ENCODE measurements at places on chromosomes 1 and 21.

DNA sequence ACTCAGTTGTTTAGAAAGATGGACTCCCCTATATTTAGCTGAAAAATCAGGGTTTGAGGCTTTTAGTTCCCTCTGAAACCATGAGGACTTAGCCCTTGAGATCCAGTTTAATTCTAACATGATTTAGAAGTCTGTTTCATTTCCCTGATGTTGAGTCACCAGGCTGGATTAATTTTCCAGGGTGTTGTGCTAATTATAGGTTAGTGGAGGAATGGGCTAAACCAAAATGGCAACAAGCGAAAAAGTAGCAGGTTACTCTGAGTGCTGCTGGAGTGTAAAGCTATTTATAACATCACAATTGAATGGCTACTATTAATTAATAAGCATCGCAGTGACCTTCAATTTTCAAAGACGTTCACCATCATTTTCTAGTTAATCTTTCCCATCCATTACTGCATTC is 15.5 kb upstream of the USP24 start:
- no peak for DNase-seq

- DNase-seq: no peak
These were observed 12.6 kb upstream of the TNFRSF14 start for GRCh38 chr1:2543543-2544092.

DNA sequence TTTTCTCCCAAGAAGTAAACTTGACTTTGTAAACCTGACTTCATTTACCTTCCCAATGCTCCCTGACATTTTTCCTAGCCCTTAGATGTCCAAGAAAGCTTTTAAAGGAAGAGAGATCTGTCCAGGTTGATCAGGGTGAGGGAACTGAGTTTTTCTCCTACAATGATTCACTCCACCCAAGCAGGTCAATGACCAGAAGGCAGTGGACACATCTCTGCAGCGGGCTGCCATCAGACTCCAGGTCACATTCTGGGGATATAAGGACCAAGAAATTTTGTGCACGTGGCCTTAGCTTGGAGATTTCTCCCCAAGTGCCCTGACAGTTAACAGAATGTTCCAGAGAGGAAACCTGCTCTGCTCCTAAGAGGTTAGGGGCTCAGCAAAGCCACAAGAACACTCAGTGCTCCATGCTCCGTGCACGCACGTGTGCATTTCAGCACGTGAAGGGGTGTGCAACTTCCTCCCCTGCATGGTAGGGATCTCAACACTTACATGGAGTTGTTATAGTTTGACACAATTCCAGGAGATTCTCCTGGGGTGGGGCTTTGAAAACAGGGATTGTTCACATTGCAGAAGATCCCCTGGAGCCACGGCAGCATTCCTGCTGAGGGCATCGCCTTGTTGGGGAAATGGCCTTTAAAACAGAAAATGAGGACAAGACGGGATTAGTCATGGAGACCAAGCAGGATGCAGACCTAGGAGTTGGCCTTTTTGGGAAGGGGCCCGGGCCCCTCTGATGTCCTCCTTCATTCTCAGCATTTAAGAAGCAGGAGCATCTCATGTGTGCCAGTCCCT is 9.8 kb downstream of the ABCA4 start:
- DNase-seq: no peak

GRCh38 chr1:99645203-99645602 is 710 bp upstream of the PALMD start:
- no peak for DNase-seq

GRCh38 chr1:221736714-221737113 is 5.2 kb downstream of the DUSP10 start:
- DNase-seq: no peak

DNA sequence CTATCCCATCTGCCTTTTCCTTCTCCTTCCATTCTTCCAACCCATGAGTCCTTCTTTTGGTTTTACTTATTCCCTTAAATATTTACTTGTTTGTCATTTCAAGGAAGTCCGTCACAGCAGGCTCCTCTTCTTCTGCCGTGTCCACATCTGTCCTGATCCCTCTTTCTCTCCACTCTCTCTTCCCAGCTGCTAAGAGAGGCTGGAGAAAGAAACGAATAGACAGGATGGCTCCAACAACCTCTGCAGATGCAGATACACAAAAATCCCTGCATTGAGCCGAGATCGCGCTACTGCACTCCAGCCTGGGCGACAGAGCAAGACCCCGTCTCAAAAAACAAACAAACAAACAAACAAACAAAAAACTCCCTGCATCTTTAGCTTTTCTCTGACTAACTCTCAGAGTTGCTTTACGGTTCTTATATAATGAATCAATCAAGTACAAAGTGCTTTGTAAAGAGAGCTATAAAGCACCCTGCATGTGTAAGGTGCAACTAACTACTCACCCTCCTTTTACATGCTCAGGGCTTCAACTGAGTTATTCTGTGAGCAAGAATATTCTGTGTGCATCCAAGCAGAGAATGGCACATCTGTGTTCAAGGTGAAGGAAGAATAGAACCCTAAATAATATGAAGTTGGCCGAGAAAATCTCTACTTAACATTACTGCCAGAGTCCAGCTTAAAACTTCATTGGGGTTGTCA is 3.8 kb upstream of the SAMD13 start:
- no peak for DNase-seq

GRCh38 chr1:1004780-1005697 is 5.1 kb upstream of the HES4 start:
- no peak for DNase-seq

DNA sequence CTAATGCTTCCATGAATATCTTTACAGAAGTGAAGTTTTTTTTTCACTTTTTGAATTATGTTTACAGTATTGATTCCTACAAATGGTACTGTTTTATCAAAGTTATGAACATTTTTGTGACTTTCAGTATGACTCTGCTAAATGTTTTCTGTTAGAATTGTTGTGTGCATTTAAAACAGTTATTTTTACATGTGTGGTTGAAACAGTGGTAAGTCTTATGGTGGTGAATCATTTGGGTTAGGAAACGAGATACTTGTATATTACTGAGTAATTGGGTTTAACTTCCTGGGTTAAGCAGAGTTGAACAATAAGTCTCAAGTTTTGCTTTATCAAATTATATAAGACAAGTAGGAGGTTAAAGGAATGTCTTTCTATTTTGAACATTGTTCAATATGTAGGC is 66.8 kb downstream of the VPS13D start:
- DNase-seq: peak; percentile 89

- peak; percentile 66 for DNase-seq
These were observed 582 bp downstream of the SLC37A1 start for GRCh38 chr21:42513985-42514882.

DNA sequence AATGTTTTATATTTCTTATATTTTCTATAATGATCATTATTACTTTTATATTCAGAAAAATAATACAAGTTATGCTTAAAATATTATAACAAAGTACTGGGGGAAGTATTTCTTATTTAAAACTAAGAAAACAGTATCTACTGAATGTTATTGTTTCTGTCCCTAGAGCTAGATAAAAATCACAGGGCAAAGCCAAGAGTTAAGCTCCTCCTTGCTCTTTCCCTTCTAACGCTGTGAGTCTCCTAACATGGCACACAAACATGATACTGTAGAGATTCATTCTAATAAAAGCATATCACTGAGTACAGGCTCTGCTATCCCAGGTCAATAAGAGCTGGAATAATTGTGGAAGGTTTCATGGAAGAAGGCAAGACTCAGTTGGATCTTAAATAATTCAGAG is 53.4 kb downstream of the PTPN14 start:
- DNase-seq: no peak

DNA sequence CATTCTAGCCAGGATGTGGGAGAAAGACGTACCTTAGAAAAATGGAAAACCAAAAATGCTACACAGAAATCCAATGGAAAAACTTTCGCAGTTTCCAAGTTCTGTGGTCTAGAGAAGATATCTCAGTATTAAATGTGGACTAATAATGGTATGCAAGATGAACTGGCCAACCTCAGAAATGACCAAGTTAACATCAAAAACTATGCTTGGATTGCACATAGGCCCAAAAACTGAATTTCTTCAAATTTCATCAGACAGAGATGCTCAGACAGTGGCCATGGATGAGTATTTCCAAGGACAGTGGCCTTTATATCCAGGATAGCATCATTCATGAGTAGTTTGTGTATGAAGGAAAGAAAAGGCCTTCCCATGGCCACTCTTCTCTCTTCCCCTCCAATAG is 132.2 kb downstream of the TIAM1 start:
- no peak for DNase-seq

DNA sequence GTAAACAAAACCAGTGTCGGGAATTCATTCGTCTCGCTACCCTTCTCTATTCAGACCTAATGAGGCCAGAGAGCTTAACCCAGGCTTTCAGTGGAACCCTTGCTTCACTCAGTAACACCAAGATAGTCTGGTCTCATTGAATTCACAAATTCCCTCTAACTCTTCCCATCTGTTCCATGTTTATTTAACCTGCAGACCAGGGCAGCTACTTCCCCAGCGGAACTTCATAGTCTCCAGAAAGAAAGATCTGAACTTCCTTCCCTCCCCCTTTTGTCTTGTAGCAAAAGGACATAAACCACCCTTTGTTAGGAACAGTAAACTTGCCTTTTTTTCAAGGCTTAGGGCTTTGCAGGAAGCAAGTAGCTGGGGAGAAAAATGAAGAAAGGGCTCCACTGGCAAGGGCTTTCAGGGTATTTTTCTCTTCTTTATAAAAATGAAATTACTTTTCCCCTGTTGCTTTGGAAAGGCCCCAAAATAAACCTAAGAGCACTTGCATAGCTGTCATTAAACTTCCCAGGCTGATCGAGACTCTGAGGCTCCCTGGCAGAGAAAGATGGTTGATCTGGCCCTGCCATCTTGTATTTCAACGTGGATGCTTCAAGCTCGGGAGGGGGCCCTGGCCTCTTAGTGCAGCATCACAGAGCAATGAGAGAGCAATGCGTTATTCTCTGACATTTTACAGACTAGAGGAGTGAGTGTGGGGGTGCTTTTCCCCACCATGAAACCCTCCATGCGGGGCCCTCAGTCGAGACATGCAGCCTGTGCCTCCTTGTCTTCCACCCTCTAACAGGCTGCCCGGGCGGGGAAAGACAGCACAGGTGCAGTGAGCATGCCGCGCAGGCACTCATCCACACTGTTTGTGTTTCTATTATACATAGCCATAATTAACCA is 30.0 kb downstream of the MIS18A start:
- DNase-seq: no peak

DNA sequence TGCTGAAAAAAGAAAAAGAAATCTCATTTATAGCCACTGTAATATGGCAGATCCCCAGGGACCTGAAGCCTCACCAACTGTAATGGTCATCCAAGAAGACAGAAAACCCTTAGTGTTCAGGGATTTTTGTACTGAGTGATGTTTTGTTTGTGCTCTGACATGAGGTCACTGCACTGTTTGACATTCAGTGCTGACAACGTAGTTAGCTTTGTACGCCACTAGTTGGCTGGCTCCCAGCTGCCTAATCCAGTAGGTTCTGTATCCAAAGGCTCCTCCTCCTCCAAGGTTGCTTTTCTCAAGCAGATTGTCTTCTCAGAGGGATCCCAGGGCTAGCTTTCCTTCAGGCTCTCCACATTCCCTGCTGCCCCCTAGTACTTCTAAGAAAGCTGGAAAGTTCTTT is 9.5 kb upstream of the YRDC start:
- DNase-seq: no peak

- DNase-seq: no peak
These were observed 132.9 kb upstream of the C1orf21 start for GRCh38 chr1:184253921-184254320.

GRCh38 chr1:87816646-87817045 is 488.0 kb downstream of the LMO4 start:
- DNase-seq: no peak

DNA sequence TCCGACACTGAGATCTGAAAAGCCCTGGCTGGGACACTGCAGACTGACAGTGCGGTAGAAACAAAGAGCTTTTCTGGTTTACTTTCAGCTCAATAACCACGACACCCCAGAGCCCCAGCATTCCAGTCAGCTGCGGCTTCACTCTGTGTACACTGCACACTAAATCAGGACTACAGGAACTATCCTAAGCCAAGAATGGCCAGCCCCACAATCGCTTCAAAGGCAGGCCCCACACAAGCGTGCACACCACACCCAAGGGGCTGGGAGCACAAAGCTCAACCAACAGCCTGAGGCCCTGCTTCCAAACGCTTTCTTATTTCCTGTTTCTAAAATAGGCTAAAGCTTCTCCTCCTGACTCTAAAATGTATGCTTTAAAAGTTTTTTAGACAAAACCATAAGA is 28.4 kb downstream of the URB1 start:
- no peak for DNase-seq

DNA sequence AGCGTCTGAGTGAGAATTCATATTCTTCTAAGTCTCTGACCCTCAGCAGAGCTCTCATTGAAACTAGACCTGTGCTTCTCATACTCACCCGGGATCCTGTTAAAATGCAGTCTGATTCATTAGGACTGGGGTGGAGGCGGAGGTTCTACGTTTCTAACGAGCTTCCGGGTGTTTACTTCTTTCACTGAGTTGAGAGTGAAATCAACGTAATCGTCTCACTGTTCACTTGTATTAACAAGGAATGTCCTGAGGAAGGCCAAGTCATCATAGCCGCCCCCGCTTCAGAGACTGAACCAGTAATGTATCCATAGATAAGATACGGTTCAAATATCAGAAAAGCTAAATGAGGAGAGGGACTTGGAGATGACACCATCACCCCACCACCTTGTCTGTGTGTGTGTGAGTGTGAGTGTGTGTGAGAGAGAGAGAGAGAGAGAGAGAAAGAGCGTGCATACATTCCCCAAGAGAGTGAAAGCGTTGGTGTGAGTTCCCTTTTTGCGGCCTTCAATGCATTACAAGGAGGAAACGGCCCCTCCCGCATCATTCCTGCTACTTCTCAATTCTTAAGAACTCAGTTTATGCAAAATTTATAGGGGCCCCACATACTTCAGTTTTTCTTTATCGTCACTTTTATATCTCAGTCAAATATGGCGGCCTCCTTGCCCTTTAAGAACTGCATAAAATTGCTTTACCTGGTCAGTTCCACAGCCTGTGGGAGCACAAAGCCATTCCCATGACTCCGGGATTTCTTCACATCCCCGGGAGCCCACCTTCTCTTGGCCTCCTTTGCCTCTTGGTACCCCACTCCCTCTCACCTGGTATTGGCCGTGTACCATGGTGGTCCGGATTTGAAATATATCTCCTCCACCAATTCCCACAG is 19.8 kb downstream of the KMO start:
- DNase-seq: peak; percentile 97

GRCh38 chr1:183278739-183279591 is 92.9 kb downstream of the LAMC2 start:
- DNase-seq: peak; percentile 31

GRCh38 chr1:110136911-110137310 is 13.4 kb upstream of the SLC6A17 start:
- no peak for DNase-seq

DNA sequence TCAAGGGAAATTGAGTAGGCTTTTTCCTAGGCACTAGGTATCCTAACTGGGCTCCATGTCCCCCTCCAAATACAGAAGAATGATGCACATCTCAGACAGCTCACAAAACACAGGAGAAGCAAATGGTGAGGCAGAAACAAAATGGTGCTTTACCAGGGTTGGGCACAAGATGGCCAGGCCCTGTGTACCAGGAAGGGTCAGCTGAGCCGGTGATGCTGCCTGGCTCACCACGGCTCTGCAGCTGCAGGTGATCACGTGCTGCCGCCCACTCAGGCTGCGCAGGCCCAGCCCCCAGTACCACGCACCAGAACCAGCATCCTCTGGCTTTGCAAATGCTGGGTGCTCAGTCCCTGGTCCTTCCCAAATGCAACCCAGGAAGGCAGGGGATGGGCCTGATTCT is 993 bp upstream of the DSCAM start:
- DNase-seq: no peak

- DNase-seq: no peak
These were observed 120.6 kb downstream of the CASZ1 start for GRCh38 chr1:10675813-10676212.
